ENCODE measurements at places on chromosomes 6 and 20. TPM values are rescaled to one million over a fixed set of nuclear protein-coding genes. Genes with fewer than 3 reads are reported as not detected.

DNA sequence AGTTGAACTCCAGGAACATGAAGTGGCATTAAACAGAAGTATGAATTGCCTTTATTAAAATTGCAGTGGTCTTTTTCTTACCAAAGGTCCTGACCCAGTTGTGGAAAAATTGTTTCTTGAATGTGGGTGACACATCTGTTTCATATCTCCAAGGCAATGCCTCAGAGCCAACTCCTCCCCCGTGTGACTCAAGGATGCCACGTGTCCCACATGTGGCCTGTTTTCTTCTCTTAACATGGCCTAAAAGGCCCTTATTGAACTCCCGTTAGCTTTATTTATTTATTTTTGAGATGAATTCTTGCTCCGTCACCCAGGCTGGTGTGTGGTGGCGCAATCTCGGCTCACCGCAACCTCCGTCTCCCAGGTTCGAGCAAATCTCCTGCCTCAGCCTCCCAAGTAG is 128.4 kb upstream of the ESR1 start:
- no peak for DNase-seq

- no peak for DNase-seq
Measured at GRCh38 chr20:36384022-36384619, 78.0 kb downstream of the DLGAP4 start.

DNA sequence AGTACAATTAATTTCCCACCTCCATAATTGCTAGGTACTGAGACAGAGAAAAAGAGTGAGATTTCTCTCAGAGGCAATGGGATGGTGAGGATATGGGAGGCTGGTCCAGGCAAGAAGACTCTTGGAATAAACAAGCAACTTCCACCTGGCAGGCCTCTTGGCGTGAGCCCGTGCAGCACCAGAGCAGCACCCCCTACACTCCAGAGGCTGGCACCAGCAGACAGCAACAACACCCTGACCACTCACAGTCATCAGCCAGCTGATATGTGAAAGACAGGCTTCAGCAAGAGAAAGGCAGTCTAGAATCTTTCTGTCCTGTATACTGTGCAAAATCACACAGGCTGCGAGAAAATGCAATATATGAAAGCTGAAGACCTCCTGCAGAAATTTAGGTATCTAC is 59.7 kb downstream of the KIF13A start:
- DNase-seq: no peak

TMEM239 gene
- polyA plus RNA-seq: 0.10 TPM

GRCh38 chr6:51302431-51302830 is 483.8 kb downstream of the TFAP2B start:
- no peak for DNase-seq
